ENCODE measurements at places on chromosomes 4 and X.
A peak's percentile ranks its signal among the peaks of the same experiment; 100 is the strongest.

DNA sequence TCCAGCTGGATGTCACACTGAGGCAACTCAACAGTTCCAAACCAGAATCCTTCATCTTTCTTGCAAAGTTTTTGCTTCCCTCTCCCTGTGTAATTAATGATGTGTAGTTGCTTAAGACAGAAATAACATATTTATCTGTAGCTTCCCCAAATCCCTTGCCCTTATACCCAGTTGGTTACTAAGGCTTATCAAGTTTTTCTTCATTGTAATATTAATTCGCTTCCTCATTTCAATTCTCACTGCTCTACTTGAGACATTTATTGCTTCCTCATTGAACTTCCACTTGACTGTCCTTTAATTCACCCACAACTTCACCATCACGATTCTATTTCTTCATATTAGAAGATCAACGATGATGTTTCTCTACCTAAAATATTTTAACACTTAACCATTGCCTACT lies 386.6 kb upstream of the CPEB2 start:
- no peak for DNase-seq

DNA sequence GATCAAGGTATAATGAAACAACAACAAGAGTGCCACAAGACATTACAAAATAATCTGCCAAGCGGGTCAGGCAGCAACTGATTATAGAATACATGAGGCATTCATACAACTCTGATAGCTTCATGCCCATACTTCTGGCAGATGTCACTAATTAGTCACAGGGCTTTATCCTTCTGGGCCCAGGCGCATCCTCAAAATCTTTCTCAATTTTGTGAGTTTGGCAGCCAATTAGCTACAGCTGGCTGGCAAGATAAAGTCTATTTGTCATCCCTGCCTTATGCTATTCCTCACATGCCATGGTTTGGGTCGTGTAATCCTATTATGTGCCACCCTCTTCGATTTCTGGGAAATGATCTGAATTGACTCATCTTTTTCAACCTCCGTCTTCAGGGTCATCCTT lies 254.3 kb downstream of the PACRGL start:
- no peak for DNase-seq

GRCh38 chrX:102042372-102043325 lies 82.8 kb upstream of the TCEAL2 start:
- DNase-seq: no peak

DNA sequence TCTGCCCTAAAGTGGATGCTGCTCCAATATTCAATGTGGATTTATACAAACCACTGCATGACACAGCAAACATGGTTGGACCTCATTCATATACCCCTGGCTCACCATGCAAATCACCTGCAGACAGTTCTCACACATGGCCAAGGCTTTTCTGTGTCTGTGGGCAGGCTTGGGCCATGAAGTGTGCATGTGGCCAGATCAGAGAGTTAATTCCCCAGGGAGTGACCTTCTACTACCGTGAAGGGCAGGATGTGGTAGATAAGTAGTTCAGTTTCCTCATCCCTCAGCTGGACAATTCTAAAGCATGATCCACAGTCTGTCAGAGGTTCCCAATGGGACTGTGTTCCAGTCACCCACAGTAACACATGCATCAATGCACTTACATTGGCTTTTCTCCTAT lies 24.6 kb upstream of the BCLAF3 start:
- no peak for DNase-seq

- no peak for DNase-seq
These were observed 68.2 kb downstream of the NELFA start for GRCh38 chr4:1940566-1940965.

GRCh38 chrX:15737959-15738902 lies at the start of gene CA5B:
TSS of gene CA5B (plus strand) at chrX:15738270. CDS start at chrX:15750024, 11,754 bp downstream.
- DNase-seq: peak; percentile 99

- no peak for DNase-seq
These were observed 25.6 kb downstream of the FHDC1 start for GRCh38 chr4:152961773-152962115.

DNA sequence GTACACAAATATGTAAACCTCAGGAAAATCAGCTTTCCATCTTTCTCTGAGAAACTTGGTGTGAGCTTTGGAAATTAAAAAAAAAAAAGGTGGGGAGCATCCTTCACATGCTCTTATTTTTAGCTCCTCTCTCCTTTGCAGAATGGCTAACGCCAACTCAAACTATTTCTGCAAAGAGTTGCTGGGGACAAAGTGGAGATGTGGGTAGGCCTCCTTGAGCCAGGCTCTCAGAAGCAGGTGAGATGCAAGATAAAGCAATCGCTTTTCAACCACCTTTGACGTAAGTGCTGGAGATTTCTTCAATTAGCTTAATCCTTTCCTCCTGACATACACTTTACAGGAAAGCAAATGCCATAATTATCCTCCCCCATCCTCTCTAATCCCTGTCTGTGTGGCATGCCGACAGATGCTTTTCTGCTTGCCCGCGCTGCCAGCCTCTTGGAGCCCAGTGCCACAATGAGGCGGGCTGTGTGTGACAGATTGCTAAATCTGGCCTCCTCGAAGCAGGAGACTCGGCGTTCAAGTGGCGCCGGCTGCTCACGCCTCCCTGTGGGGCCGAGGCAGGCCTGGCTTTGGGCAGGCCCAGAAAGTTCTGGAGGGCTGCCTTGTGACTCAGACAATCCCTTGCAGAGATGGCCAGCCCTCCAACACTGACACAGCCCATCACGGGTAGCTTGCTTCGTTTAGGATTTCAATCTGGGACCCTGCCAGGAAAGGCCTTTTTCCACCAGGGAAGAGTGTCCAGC lies 64.9 kb upstream of the SOD3 start:
- no peak for DNase-seq

DNA sequence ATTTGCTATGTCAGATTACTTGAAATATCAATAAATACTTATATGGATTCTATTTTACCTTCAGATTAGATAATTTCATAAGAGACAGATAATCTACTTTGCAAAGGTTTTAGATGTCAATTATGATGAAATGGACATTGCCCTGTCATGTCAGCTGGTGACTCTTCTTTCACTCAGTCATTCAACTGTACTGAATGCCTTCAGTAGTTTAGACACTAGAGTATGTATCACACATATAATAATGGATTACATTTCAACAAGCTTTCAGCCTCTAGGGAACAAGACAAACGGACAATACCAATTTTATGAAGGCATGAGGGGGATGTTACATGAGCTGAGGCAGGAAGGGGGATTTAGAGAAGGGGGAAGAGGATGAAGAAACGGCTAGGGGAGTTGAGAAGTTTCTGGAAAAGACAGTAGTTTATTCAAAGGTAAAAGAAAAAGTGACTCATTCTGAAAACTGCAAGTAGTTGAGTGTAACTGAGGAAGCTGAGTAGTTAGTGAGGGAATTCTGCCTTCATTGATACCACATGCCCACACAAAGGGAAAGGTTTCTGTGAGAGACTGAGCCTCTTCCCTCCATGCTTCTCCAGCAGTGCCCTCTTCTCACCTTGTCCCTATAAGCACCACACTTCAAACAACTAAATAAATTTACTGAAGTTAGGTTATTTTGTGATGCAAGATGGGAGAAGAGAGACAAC lies 25.7 kb downstream of the SLC9B2 start:
- no peak for DNase-seq

DNA sequence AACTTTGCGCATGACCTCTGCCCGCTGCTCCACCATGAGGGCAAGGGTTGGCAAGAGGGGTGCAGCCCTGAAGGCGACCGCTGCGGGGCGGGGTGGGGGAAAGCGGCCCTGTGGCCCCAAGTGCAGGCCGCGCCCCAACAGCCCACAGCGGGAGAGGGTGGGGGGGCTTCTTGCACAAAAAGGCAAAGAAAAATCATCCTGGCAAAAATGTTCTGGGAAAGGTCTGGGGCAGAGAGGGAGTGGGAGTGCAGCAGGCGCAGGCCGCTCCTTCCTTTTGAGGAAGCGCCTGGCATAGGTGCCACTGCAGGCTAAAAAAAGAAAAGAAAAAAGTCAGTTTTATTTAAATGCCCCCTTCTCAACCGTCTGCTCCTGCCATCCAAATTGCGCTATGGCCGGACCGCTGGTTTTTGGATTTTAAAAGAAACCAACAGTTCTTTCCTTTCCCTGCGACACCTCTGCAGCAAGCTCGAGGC lies 1.4 kb downstream of the ARX start:
- DNase-seq: no peak

DNA sequence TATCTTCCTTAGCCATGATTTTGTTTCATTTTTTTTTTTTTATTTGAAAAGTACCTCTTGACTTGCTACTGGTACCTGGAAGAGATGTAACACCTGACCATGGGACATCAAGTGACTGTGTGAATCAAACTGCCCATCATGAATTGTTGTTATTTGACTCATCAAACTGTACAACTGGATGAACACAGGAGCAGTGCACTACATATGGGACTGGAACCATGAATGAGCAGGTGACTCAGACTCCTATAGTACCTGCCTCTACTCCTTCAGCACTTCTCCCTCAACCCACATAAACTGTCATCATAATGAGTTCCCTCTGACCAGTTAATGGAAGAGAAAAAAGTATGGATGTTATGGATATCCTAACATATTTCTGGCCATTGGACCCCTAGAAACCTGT lies 15.9 kb upstream of the UBE2D3 start:
- no peak for DNase-seq

DNA sequence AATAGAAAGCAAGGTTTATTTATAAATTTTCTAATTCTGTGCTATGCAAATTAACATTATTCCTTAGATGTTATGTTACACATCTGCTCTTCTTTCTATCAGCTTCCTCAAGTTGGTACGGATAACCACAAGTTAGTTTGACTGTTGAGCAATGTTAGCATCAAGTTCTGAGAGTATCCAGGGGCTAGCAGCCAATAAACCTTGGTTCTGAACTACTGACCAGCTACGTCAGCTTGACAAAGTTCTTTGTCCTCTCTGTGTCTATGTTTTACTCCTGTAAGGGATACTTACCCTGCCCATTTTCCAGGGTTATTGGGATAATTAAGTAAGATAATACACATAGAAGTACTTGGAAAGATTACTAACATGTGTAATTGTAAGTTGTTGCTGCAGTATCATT lies 8.1 kb upstream of the TEX13A start:
- no peak for DNase-seq

GRCh38 chr4:3867403-3868100 lies 101.4 kb downstream of the ADRA2C start:
- no peak for DNase-seq

DNA sequence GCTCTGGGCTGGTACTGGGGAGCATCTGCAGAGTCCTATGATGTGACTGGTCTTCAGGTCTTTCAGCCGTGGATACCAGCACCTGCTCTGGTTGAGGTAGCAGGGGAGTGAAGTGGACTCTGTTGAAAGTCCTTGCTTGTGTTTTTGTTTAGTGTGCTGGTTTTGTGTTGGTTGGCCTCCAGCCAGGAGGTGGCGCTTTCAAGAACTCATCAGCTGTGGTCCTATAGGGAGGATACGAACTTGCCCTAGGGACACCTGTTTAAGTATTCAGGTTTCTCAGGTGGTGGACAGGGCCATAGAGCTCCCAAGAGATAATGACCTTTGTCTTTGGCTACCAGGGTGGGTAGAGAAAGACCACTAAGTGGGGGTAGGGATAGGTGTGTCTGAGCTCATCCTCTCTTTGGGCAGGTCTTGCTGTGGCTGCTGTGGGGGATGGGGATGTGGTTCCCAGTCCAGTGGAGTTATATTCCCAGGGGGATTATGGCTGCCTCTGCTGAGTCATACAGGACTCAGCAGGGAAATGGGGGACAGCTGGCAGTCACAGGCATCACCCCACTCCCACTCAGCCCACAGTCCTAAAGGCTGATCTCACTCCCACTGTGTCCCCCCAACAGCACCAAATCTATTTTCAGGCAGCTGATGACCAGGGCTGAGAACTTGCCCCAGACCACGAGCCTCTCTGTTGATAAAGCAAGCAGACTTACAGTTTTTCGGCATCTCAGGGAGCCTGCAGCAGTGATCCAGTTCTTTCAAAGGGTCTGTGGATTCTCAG lies 24.1 kb downstream of the MSMO1 start:
- DNase-seq: no peak

GRCh38 chrX:9442056-9442455 lies 22.8 kb upstream of the TBL1X start:
- no peak for DNase-seq

DNA sequence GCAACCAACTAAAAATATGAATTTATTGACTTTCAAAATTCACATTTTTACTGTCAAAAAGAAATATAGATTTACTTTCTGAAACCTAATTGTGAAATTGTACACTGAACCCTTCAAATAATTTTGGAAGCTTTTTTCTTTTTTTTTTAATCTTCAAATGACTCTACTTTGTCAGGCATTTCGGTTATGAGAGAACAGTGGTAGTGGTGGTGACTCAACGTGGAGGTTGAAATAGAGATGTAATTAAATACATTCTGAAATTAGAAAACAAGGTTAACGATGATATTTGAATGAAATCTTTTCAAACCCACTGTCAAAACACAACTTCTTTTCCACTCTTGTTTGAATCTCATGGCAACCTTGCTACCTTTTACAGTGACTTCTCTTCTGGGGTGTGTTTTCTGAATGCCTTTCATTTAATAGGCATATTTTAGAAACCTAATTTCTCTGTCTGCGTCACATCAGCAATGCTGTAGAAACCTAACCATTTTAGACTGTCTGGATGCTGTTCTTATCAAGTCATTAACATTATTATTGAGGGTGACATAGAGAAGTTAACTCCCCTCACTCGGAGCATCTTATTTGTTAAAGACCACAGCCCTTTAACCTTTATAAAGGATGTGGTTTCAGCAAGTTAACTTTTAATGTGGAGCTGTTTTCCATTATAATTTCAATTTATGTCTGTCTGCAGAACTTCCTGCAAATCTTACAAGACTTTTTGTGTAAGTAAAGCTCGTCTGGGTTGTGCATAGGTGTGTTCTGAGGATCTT lies 136.8 kb downstream of the PCDH7 start:
- DNase-seq: no peak

- no peak for DNase-seq
These were observed 7.3 kb upstream of the CLDN2 start for GRCh38 chrX:106912864-106913263.

DNA sequence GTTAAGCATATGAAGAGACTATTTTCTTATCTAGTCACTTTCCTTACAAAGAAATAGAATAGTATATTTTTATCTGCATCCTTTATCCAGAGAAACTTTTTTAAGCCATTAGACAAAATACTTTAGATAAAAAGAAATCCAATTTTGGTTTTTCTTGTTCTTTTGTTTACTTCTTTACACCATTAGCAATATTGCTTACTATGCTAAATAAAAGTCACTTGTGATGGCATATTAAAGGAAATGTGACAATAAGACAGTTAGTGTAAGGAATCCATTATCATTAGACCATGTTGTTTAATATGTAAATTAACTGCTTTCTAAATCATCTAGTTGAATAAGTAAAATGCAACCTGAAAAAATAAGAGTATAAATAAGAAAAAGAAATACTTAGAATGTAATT lies 2582.7 kb downstream of the ARAP2 start:
- no peak for DNase-seq

DNA sequence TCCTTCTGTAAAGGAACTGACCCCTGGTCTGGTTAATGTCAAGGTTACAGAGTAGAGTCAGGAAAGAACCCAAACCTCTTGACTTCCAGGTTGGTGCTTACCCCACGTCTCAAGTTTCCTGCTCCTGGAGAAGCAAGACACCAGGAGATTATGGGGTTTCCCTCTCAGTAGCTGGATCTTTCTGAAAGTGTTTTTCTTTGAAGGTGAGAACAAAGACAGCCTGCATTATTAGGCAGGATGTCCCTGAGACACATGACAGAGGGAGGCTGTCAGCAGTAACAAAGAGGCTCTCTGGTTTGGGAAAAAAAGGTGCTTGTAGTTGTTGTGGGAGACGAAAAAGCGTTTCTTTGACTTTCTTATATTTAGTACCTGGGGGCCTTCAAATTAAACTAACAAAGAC lies 44.7 kb upstream of the IGFBP7 start:
- DNase-seq: no peak

- no peak for DNase-seq
These were observed 622.0 kb downstream of the CENPC start for GRCh38 chr4:66923081-66923865.

- DNase-seq: peak; percentile 51
These were observed at the start of gene PRICKLE3 for GRCh38 chrX:49186125-49187027. TSS of gene PRICKLE3 (minus strand) at chrX:49186373. CDS start at chrX:49186297, 76 bp downstream.

Measured in progenitor cell of endocrine pancreas (in vitro differentiated cells).